ENCODE measurements at places on chromosomes 11 and 22. TPM values are rescaled to one million over a fixed set of nuclear protein-coding genes. Genes with fewer than 3 reads are reported as not detected.

The FAM111B gene
- 3.2 TPM for total RNA-seq

The RCOR2 gene
- total RNA-seq = 1.7 TPM

The KDM4E gene
- not detected for total RNA-seq

The HORMAD2 gene
- not detected for total RNA-seq

The TP53AIP1 gene
- not detected for total RNA-seq

The E2F8 gene
- total RNA-seq = 2.0 TPM
